ENCODE measurements at places on chromosomes 1 and 21.

- DNase-seq = no peak
Observed at GRCh38 chr1:162068301-162068700, 1.2 kb upstream of the NOS1AP start.

- peak; percentile 61 for DNase-seq
Observed at GRCh38 chr21:45923146-45923545, 58.4 kb upstream of the COL6A1 start.

GRCh38 chr1:210291786-210292230, 36.9 kb upstream of the HHAT start:
- no peak for DNase-seq

- no peak for DNase-seq
Observed at GRCh38 chr1:235818632-235819136, 48.0 kb downstream of the LYST start.

Data from central memory CD4-positive, alpha-beta T cell (primary cell).